ENCODE measurements at places on chromosomes 6 and 20.

GRCh38 chr6:12848964-12849808, 132.6 kb downstream of the PHACTR1 start:
- no peak for DNase-seq

DNA sequence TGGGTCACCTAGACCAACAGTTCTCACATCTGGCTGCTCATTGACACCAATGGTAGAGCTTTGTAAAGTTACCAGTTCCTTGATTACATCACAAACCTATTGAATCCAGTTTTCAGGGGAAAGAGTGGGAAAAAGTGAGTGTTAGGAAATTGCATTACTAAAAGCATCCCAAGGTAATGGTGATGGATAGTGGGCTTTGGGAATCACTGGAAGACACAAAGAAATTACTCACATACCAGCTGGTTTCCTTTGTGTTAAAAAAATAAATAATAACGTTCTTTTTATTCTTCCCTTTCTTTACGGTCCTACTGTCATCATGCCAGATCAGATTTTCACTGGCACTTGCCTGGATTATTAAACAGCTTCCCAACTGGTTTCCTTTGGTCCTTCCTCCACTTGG, 370.7 kb downstream of the RFPL4B start:
- DNase-seq, result no peak

DNA sequence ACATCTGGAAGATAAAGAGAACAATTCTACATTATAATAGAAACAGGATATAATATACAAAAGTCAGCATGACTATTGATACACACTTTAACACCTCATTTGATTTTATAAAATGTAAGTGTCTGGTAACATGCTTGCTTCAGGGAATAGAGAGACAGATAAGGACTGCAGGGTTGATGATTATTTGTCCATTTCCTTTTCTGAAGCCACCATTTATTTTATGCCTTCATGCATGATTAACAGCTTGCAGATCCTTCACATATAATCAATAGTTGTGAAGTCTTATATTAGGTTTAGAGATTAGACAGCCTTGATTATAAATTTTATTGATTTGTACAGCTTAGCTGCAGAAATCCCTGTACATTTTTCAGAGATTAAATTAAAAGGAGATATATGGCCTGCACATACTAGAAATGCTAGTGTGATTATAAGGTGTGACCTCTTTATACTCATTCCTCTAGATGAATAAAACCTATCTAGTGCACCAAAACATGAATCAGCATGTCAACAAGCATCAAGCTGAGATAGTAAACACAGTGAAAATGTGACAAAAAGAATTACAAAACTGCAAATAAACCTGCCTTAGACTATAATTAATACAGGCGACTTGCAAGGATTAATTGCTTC, 198.8 kb upstream of the THEMIS start:
- DNase-seq, result no peak

- no peak for DNase-seq
Observed at GRCh38 chr6:22281341-22282085, 15.3 kb downstream of the PRL start.

DNA sequence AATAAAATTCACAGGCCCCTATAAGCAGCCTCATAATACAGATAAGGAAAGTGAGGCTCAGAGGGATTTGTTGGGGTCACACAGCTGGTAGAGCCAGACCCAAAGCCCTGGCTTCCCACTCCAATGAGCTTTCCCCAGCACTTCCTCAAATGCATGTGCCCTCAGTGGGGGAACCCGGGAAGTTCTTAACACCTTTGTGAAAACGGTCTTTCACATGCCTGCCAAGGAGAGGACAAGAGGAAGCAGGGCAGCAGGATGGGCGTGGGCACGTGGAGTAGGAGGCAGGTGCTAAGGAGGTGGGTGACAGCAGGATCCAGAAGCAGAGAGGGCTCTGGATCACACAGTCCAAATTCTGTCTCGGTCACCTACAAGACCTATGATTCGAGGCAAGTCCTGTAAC, 598 bp downstream of the PI16 start:
- no peak for DNase-seq

- DNase-seq, result no peak
Observed at GRCh38 chr6:1390946-1391799, 1.8 kb downstream of the FOXF2 start.

DNA sequence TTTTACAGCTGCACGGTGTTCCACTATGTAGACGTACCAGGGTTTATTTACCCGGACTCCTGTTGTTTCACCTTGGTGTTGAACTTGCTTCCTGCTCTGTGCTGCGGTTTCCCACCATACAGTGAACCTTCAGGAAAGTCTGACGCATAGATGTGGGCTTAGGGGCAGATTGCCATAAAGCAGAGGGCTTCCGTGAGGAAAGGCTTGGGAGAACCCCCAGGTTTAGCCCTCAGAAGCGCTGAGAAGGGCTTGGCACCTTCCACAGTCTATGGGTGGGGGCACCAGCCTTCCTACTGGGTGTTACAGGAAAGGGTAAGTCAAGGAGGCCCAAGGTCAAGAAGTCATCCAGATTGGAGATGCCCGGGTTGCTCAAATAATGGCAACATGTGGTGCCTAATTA, 19.2 kb upstream of the MRPS18A start:
- no peak for DNase-seq

DNA sequence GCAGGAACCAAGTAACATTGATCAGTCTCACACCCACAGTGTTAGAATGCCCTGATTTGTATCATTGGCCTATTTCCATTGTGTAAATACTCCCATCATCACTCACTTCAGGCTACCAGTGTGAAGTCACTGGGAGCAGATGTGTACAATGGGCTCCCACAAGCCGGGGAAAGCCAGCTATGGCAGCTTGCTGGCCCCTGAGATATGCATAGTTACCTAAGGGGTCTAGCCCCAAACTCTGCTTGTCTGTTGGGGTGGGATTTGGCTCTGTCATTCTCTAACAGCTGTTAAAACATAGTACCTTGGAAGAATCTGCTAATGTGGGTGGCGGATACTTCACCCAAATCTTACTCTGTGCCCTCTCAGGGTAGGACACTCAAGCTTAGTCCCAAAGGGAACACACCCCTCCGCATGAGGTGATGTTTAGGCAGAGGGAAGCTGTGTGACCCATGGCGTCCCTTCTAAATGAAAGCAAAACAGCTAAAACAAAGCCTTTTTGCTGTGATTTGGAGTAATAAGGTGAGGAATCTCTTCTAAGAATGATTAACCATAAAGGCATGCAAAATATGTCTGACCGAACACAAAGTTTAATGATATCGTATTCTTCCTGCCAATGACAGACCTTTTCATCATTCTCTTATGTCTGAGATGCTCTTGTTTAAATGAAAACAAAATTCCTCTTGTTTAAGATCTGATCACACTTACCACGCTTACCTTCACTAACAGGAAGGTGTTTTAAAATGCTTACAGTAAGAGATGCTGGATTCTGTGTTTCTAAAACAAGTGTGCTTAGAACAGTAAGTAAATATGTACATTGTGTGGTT, 45.9 kb upstream of the PXDC1 start:
- no peak for DNase-seq

All from hematopoietic multipotent progenitor cell (in vitro differentiated cells).